ENCODE measurements at places on chromosomes 4 and X. TPM values are rescaled to one million over a fixed set of nuclear protein-coding genes. Genes with fewer than 3 reads are reported as not detected.

Gene ATP10D
- total RNA-seq: 17.1 TPM

Gene ATP6AP2
- total RNA-seq: 86.4 TPM

Gene SSX1
- not detected for total RNA-seq

Gene ZCCHC18
- total RNA-seq: 0.66 TPM

Gene MAMLD1
- total RNA-seq: 6.4 TPM

Gene TMEM31
- not detected for total RNA-seq

Gene SULT1B1
- total RNA-seq: 0.82 TPM

Gene RELL1
- total RNA-seq: 42.1 TPM
